ENCODE measurements at places on chromosomes 1 and 21.

DNA sequence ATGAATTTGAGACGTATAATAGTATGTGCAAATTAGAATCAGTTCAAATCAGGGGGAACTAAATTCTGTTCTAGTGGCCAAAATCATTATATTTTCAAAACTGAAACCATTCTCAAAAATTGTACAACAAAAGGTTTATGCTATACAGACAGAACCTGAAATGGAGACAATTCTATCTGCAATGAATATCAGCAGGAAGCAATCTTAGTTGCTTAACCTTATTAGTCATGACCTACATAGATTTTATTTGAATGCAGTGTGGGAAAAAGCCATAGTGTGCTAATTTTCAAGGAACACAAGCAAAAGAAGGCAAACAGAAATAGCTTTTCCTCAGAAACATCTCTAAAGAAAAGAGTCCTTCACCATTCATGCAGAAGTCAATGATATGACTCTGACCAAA, 6.5 kb downstream of the AK5 start:
- DNase-seq = no peak

- DNase-seq = no peak
These were observed 68.9 kb upstream of the PGBD5 start for GRCh38 chr1:230495076-230495475.

DNA sequence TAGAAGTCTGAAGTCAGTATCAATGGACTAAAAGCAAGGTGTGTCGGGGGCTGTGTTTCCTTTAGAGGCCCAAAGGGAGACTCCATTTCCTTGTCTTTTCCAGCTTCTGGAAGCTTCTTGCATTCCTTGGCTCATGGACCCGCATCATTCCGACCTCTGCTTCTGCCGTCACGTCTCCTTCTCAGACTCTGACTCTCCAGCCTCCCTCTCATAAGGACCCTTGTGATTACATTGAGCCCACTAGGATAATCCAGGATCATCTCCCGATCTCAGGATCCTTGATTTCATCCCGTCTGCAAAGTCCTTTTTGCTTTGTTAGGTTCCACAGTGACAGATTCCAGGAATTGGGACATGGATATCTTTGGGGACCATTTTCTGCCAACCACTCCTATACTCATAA, 265.8 kb upstream of the CSF3R start:
- no peak for DNase-seq

DNA sequence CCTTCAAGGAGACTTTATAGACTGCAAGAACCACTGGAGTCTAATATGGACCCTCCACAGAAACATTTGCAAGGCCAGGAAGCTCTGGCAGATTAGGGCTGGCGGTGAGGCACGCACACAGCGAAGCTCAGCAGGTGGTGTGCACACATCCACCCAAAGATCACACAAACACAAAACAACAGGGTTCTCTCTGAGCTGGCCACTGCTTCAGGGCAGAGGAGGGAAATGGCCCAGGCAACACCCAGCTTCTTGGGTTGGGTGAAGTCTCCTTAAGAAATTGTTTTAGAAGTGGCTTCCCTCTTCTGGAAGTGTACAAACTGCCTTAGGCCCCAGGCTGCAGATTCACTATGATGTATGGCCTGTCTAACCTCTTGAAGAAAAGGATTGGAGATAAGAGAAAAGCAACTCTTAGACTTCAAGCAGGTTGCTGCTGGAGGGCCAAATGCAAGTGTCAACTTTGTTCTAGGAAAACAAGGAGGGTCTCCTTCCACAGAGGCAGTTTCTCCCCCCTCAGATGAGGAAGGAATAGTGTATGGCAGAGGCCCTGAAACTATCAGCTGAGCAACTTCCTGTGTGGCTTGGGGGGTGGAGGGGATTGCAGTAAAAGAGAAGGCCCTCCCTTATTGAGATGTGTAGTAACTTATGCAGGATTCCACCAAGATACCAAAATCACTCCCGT, 2.0 kb downstream of the RCSD1 start:
- DNase-seq = no peak

- DNase-seq = no peak
These were observed 70.5 kb downstream of the FMO4 start for GRCh38 chr1:171384496-171384895.

DNA sequence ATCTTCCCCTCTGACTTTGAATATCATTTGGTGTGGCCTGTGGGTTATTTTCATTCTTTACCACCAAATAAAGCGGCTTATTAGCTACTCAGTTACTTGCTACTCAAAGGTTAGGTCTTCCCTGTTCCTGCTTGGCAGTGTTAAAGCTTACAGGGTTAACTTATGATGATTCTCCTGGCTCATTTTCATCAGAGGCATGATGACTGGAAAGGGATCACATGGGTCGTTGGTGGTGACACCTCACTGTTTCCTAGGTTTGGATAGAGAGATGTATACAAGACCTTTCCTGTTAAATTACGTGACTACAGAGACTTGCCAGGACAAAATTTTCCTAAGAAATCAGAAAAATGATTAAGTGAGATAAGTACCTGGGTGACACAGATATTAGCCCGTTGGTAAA, 27.4 kb downstream of the MRPS6 start:
- DNase-seq = no peak

DNA sequence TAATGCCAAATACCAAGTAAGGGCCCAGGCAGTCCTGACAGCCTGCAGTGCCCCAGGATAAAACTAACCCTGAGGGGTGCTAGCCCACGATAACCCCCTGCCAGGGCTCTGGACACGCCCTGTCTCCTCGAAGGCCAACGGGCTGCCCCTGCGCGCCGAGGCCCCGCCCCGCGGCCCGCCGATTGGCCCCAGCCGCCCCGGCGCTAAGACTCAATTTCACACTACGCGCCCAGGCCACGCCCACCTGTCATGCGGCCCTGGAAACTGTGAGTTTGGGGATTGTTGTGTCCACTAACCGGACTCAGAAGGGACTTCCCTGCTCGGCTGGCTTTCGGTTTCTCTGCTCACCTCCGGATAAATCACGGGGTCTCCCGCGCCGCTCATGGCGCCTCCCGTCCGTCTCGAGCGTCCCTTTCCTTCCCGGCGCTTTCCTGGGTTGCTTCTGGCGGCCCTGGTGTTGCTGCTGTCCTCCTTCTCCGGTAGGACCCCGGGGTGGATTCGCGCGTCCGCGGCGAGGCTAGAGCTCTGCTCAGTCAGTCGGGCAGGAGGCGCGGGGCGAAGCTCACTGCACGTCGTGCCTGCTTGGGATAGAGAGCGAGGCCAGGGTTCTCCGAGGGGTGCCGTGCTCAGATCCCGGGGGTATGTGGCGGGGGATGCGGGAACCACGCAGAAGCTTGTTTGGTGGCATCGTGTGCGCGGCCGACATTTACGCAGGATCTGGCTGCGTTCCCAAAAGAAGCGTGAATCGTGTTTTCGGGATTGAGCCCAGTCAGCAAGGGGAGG, at the start of gene CR1L:
CR1L (plus strand) TSS at position 282 of the 783 bp plus-strand sequence; CDS start at position 383, 101 bp downstream.
- peak; percentile 33 for DNase-seq

- no peak for DNase-seq
These were observed 31.6 kb downstream of the TEX35 start for GRCh38 chr1:178544531-178544930.

DNA sequence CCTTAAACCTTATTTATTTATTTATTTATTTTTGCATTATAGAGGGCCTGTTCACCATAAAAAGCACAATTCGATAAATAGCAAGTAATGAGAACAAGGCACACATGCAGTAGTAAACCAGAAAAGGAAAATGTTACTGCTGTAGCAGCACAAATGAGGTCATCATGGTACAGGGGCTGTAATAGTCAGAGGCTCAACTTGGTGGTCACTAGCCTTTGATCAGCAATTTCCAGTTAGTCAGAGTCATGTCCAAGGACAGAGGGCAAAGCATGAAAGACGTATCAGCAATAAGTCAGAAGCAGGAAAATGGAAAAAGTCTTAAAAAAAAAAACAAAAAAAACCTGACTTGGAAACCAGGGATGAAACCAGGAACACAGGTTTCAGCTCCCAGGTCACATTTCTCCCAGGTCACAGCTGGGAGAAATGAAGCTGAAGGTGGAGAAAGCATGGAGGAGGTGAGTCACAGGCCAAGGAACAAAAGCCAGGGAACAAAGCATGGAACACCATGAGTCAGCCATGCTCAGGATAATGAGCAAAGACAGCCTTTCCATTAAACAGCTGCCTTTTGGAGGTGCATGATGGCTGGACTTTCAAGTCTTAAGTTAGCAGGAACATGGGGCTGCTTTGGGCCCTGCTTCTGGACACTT, 556.3 kb downstream of the LTN1 start:
- no peak for DNase-seq

DNA sequence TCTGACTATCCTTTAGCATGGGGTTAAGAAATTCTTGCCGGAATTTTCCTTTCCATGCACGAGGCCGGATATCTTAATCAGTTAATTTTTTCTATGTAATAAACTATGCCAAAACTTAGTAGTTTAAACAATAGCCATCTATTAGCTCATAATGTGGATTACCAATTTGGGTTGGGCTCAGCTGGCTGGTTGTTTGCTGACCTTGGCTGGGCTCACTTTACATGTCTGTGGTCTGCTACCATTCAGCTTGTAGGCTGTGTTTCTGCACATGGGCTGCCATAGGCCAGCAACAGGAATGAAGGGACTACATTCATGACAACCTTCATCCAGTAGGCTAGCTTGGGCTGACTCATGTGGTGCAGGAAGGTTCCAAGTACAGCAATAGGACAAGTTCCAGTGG, 56.0 kb upstream of the NTPCR start:
- DNase-seq = no peak
